NCI-H1105 (cell line): ENCODE measurements at places on chromosomes 1 and 21.

GRCh38 chr1:5586629-5587028 lies 405.6 kb downstream of the NPHP4 start:
- DNase-seq, result no peak

DNA sequence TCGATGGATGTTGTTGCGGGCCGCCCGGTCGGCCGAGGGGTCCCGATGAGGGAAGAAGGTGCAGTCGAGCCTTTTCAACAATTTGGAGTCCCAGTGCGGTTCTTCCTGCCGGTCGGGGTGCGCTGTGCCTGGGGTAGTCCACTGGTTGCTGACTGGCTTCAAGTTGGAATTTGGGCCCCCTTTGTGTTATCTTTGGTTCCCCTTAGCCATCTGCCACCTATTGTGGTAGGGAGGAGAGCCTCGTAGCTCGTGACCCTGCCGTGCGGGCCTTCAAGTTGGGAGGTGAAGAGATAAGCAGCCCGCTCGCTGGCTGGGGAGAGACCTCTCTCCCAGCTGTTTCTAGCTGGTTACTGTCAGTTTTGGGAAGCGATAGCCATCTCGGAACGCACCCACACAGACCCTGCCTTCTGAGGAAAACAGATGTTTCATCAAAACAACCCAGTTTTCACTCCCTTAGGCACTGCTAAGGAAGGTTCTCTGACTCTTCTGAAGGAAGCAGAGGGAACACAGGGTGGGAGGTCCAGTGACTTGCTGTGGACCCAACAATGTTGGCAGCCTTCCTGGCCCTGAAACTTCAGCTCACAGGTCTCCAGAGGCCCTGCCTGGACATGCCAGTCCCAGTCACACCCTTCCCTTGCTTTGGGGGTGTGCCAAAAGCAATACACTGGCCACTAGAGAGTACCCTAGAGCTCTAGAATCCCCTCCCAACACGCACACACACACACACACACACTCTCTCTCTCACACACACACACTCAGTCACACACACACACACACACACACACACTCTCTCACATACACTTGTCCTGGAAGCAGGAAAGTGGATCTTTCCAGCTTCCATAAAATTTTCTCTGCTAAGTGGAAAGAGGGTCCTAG lies 1.0 kb downstream of the BTG2 start:
- DNase-seq, result peak; percentile 85

DNA sequence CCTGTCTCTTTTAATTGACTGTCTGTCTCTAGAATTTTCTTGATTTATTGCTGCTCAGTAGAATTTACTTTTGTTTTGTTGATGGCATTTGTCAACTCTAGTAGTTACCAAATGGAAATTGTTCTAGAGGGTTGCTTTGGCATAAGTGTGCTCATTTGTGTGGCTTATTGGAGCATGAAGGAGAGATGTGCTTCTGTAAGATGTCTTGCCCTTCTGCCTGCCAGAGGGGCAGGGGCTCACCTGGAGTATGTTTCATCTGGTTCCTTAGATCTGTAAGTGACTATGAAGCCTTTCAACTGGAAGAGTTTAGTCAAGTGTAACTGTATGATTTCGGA lies 345.5 kb downstream of the DISC1 start:
- no peak for DNase-seq

DNA sequence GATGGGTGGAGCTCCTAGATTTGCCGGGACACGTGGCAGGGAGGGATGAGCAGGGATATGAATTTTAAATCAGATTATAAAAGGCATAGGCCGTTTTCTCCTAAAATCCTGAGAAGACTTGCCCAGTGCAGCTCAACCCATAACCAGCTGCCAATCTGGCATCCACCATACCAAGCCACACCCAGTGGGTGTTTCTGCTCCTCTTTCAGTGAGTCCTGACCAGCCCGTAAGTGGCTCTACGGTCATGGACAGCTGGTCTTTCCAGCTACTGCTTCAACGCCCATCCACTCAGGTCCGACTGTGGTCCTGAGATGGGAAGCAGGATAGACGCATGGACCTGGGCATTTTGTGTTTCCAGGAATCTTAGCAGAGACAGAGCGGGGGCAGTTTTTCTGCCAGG lies 107.2 kb downstream of the LAMC2 start:
- DNase-seq, result no peak

DNA sequence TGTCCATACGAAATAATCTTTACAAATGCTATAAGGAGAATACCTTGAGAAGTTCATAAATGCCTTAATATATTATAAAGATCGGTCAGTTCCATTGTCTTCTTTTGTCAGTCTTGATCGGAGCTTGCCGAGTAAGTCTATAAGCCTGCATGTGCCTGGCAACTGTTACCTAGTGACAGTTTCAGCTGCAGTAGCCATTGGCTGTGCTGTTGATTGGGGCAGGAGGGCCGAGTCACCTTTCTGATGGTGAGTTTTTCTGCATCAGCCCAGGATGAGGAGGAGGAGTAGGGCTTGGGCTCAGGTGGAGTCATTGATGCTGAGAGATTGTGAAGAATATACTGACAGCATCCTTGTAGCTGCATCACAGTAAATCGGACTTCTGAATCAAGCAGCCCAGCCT lies 1.9 kb upstream of the GPR52 start:
- DNase-seq, result no peak

DNA sequence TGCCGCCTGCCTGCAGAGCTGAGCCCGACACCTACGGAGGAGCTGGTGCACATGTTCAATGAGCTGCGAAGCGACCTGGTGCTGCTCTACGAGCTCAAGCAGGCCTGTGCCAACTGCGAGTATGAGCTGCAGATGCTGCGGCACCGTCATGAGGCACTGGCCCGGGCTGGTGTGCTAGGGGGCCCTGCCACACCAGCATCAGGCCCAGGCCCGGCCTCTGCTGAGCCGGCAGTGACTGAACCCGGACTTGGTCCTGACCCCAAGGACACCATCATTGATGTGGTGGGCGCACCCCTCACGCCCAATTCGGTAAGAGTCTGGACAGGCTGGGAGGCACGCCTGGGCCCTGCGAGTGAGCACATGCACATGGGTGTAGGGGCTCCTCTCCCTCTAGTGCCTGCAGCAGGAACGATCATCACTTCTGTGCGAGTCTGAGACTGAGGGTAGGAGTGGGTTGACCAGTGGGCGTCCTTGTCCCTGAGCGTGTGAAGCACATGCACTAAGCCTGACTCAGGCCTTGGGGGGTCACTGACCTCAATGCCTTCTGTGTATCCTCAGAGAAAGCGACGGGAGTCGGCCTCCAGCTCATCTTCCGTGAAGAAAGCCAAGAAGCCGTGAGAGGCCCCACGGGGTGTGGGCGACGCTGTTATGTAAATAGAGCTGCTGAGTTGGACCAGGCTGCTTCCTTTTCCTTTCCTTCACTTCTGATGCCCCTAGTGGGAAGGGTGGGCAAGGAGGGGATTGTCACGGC lies 6.9 kb downstream of the DMAP1 start:
- DNase-seq, result no peak

- DNase-seq, result no peak
Observed at GRCh38 chr1:181043025-181043888, 9.5 kb downstream of the MR1 start.

DNA sequence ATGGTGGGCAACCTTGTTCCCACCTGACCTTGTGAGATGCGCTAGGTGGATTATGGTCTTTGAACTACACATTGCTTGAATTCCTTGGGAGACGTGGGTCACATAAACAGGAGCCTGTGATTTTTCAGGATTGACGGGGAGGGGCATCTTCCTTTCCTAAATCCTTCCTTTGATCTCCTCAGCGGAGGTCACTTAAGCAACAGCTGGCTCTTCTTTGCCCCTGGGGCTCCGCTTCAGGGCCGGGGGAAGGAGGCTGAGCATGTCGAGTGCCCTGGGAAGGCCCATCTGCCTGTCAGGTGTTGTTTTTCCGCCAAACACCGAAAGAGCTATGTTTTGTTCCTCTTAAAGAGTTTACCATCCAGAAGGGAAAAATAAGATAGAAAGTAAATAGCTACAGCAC lies 40.6 kb downstream of the KIF26B start:
- no peak for DNase-seq

GRCh38 chr1:176888471-176889032 lies 276.0 kb downstream of the ASTN1 start:
- DNase-seq, result no peak

DNA sequence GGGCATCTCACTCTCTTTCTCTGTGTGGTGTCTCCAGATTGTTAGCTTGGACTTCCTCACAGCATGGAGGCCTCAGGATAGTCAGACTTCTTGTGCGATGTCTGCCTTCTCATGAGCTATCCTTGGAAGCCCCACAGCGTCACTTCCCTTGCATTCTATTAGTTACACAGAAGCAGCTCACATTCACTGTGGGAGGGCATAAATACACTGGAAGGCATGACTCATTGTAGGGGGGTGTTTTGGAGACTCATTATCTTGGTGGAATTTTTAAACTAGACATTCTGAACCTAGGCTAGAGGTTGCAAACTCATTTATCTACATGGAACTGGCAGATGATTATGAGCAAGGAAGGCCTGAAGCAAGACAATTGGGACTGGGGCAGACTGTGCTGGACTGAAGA lies 21.4 kb upstream of the FASLG start:
- no peak for DNase-seq
